AG08396 (cell line): ENCODE measurements at places on chromosomes 6 and 20.

GRCh38 chr20:19992996-19993908 is 23.9 kb upstream of the NAA20 start:
- DNase-seq: peak; percentile 47

GRCh38 chr20:62220666-62221568 is 839 bp upstream of the HRH3 start:
- no peak for DNase-seq

DNA sequence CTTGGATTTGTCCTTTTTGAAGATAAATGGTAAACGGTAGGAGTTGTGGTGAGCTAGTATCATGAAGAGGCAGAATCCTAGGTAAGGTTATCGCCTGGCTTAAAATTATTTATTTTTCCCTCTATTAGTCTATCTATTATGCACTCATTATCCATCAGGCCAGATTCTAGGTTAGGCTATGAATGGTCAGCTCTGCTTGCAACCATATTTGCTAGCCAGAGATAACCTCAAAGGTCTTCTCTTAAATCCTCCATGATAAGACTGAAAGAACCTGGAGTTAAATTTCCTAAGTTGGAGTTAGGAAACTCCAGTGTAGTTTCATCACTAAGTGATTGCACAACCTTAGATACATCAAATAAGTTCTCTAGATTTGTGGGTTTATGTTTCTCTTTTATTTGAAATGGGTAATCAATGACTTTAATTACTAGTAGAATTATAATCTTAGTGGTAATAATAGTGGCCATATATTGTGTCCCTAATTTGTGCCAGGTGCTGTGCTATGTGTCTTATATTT is 302.1 kb upstream of the RUNX2 start:
- DNase-seq: no peak

- DNase-seq: no peak
Measured at GRCh38 chr6:2030682-2031244, 214.6 kb downstream of the GMDS start.
